ENCODE measurements at places on chromosomes 2 and 18.

- DNase-seq: no peak
Measured at GRCh38 chr2:149006883-149007543, 31.5 kb upstream of the LYPD6B start.

- no peak for DNase-seq
Measured at GRCh38 chr2:180012523-180012922, 5.4 kb upstream of the CWC22 start.

DNA sequence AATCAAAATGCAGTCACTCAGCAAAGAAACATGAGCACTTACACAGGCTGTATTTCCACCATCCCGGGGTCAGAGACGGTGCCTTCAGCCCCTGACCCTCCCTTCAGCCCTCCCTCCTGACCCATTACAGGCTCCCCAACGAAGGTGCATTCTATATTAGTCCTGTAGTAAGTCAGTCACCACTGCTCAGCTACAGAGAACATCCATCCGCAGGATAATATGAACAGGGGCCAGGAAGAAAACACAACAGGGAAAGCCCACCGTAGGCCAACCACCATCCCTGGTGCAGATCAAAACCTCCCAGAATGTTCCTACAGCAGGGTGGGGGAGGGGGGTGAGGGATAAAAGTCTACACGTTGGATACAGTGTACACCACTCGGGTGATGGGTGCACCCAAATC, 15.1 kb downstream of the PXDN start:
- no peak for DNase-seq

GRCh38 chr18:79687806-79688205, 8.2 kb downstream of the CTDP1 start:
- DNase-seq: no peak

- no peak for DNase-seq
Measured at GRCh38 chr2:25418944-25419677, 77.4 kb upstream of the DNMT3A start.

DNA sequence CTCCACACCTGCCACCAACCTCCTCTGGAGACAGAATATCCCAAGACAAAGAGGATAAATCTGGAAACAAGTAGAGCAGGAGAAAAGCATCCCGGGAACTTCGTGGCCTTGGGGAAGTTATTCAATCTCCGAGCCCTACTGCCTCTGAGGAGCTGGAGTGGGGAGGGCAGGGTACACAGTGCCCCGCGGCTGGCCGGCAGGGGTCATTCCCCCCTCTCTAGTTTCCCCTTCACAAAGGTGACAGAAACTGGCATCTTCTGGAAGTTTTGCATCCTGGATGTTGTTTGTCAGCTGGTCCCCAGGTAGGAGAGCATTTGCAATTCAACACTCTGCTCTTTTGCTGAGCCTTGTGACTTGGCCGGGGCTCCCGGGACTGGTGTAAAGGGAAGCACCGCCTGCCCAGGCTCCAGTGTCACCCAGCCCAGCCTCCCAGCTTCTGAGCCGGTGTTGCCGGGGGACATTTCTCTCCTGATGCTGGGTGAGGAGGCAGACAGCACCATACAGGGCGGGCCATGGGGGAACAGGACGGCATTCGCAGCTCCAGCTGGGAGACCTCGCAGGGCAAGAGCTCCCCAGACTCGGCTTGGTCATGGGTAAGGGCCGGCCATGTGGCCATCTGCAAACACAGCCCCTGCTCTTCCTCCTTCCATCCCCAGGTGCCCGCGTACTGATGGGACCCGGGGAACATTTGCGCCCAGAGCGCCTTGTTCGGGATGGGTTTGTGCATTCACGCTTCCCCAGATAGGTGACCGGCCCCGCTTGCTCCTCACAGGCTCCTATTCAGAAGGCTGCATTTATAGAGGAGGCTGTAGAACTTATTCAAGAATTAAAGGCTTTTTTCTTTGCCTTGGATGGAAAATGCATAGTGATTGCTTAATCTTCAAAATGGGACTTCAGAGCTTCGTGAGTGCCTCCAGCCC, 7.4 kb upstream of the NTSR2 start:
- no peak for DNase-seq

GRCh38 chr18:48917579-48918517, 32.9 kb downstream of the SMAD7 start:
- no peak for DNase-seq

GRCh38 chr2:61707984-61708852, 145.6 kb downstream of the FAM161A start:
- DNase-seq: no peak

GRCh38 chr2:152730591-152731333, 12.3 kb downstream of the ARL6IP6 start:
- DNase-seq: no peak

DNA sequence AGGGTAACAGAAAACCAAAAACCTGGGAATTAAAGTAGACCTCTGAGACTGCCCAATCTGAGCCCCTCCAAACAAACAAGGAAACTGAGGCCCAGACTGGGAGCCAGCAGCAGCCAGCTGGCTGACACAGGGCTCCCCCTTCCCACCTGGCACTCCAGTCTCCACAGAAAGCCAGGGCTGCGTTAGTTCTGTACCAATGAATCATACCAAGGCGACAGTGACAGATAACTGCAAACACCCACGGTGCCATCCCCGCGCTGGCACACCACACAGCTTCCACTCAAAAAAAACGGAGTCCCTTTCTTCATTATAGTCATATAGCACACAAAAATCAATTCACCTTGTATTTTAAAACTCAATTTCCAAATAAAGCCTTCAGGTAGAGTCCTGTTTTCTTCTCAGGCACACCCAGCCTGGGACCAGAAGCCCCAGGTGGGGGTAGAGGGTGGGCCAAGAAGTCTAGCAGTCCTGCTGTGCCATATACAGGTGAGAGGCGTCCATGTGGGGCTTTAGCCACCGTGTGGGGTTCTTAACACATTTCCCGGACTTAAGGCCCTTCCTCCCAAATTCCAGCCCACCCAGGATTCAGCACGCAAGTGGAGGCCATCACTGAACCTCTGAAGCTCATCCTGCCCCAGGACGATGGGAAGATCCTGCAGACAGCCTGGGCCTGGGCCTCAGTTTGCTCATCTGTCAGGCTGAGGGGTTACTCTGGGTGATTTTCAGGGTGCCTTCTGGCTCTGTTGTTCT, 1.2 kb downstream of the PER2 start:
- no peak for DNase-seq

GRCh38 chr2:30981510-30981909, 156.7 kb downstream of the GALNT14 start:
- DNase-seq: no peak

- no peak for DNase-seq
Measured at GRCh38 chr2:201854841-201855240, 48.5 kb downstream of the CDK15 start.

GRCh38 chr2:226969417-226970080, 133.7 kb downstream of the RHBDD1 start:
- no peak for DNase-seq

DNA sequence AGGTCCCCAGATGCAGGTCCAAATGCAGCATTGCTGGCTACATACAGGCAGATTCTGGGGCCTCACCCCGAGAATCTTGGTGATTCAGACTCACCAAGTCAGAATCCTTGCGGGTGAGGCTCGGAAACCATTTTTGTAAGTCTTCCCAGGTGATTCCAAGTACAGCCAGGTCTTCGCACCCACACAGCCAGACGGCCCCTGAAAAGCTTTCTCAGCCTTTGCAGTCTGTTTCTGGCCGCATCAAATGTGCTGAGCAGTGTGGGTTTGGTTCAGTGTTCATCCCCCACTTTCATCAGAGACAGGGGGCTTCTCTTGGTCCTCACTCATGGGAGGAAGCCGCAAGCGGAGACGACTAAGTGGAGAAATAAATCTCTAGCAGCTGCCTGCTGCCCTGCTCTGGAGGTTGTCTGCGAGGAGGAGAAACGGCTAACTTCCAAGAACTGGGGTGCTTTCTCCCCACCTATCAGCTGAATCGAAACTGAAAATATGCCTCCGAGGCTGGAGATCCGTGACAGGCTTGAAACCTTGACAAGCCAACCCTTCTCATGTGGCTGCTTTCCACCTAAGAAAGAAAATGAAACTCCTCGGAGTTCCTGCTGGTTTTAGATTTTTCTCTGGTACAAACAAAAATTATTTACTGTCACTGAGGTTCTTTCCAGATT, 8.9 kb upstream of the TMEM185B start:
- no peak for DNase-seq

DNA sequence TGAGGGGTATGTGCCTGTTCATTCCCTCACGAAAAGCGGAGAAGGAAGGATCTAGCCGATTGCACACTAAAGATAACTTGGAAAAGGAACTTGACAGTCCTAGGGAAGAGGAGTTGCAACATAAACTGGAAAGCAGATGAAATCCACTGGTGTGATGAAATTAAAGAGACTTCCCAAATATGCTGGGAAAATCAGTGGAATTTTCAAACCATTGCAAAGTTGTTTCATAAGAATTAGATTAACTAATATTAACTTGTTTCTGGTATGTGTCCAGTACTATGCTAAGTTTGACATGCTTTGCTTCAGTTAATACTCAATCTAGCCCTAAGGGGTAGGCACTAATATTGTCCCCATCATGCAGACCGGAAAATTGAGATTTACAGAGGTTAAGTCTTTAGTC, 222.7 kb downstream of the IKZF2 start:
- DNase-seq: no peak

- no peak for DNase-seq
Measured at GRCh38 chr18:36348971-36349417, 51.5 kb downstream of the FHOD3 start.

GRCh38 chr2:45654250-45654649, 2.8 kb downstream of the PRKCE start:
- no peak for DNase-seq

- no peak for DNase-seq
Measured at GRCh38 chr2:42743659-42743990, 20.3 kb downstream of the OXER1 start.

- no peak for DNase-seq
Measured at GRCh38 chr2:45285311-45285710, 276.1 kb upstream of the SIX2 start.

GRCh38 chr18:48992791-48993555, 42.2 kb upstream of the SMAD7 start:
- no peak for DNase-seq

- no peak for DNase-seq
Measured at GRCh38 chr2:593356-594026, 83.7 kb downstream of the TMEM18 start.

DNA sequence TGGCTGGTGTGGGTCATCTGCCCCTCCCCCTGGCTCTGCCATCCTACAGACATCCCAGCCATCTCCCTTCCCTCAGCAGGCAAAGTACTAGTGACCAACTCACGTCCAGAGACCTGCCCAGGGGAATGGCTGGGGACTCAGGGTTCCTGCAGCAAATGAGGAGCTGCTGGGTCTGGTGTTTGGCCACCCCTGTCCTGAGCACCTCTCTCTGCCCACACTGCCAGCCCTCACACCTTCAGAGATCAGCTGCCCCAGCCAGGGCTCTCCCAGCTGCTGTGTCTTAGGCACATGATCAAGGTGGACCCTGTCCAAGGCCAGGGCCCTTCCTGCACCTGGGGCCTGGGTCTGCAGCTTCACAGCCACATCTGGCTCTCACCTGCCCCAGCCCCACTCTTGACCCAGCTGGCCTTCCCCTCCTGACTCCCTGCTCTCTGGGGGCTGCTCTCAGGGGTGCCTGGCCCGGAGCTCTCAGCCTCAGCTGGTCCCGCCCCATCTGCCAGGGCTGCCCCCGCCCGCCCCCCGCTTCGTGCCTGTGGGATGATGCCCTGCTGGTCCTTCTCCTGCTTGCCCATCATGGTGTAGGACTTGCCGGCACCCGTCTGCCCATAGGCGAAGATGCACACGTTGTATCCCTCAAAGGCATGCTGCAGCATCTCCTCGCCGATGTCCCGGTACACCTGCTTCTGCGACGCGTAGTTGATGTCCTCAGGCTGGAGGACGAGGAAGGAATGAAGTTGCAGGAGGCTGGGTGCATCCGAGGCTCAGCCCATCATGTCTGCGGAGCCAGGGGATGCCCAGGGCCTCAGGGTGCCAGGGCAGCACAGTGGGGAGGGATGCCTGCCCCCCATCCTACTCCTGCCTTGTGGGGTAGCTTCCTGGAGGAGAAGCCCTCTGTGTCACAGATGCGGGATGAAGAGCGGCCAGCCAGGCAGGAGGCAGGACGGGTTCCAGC, 32.2 kb downstream of the KIF1A start:
- no peak for DNase-seq

- no peak for DNase-seq
Measured at GRCh38 chr2:226405465-226405864, 394.2 kb downstream of the IRS1 start.

DNA sequence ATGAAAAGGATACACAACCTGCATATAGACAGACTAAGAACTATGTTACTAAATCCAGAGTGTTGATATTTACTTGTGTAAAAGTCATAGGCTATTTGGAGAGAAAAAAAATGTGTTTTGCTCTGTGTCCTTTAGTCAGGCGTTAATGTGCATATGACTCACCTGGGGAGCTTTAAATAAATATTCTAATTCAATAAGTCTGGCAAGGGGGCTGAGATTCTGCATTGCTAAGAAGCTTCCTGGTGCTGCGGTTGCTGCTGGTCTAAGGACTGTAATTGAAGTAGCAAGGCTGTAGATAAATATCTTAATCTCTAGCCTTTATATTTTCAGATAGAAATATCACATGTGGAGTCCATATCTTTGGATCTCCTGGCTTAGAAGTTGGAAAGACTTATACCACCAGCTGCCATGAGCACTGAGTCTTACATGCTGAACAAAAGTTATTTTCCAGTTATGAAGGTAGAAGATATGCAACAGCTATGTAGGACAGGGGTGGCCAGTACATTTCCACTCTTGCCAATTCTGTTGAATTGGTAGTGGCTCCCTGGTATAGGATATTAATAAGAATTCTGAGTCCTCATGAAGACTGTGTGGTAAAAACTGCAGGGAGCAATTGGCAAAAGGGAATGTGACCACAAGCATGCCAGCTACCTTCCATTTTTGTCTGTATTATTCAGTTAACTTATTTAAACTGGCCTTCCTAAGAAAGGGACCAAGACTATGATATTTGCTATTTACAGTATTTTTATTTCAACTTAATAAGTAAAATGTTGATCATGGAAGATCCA, 4.8 kb downstream of the SPAG16 start:
- DNase-seq: no peak

DNA sequence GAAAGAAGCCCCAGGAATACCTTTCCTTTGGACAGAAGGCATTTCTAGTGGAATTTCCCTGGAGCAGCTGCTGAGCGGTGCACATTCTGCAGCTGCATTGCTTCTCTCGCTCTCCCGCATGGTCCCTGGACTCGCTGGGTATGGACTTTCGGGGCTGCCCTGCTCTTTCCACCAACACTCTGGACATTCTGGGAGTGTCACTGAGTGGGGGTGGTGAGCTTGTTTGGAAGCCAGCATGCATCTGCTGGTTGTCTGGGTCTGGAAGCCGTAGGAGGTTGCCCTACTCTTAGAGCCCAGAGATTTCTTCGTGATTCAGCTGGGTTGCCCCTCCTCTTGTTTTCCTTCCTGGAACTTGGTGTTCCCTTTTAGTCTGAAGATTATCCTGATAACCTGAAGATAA, 52.6 kb downstream of the TWIST2 start:
- no peak for DNase-seq

GRCh38 chr18:8264861-8265411, 344.3 kb upstream of the RAB12 start:
- no peak for DNase-seq

GRCh38 chr18:68104036-68104435, 587.5 kb upstream of the DSEL start:
- DNase-seq: no peak

GRCh38 chr2:100643467-100643866, 80.7 kb downstream of the PDCL3 start:
- DNase-seq: no peak

GRCh38 chr2:205060269-205060668, 515.0 kb downstream of the PARD3B start:
- DNase-seq: no peak

Data from activated T-helper 1 cell treated with anti-CD3 and anti-CD28 coated beads, Interleukin-2, amount 50 U/mL, for 16 hours (primary cell).